Epithelial cell of prostate (primary cell): ENCODE measurements at places on chromosomes 5 and 9.

DNA sequence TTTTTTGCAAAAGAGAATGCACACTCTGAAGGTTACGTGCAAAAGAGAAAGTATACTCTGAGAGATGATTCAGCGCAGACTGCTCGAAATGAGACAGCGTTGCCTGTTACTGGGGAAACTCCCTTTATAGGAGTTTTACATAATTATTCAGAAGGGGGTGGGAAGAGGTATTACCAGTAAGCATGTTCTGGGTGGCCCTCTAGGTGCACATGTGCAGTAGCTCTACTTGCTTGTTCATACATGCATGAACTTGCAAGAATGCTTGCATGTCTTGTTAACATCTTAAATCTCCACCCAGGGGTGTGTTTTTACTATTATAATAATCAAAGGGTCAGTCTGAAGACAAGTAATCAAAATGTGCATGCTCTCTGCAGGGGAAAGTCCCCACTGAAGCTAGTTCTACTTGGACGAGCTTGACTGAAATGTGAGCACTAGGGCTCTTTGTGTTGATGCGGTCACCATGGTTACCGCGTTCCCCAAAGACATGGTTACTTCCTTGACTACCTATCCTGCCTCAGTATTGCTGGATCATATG lies 75.5 kb downstream of the SGCD start:
- DNase-seq = no peak

- no peak for DNase-seq
These were observed 5.2 kb upstream of the PKN3 start for GRCh38 chr9:128696923-128697707.

- no peak for DNase-seq
These were observed 237.9 kb upstream of the CD180 start for GRCh38 chr5:67434466-67434865.

GRCh38 chr9:133730994-133731715 lies 7.0 kb downstream of the SARDH start:
- DNase-seq = no peak

DNA sequence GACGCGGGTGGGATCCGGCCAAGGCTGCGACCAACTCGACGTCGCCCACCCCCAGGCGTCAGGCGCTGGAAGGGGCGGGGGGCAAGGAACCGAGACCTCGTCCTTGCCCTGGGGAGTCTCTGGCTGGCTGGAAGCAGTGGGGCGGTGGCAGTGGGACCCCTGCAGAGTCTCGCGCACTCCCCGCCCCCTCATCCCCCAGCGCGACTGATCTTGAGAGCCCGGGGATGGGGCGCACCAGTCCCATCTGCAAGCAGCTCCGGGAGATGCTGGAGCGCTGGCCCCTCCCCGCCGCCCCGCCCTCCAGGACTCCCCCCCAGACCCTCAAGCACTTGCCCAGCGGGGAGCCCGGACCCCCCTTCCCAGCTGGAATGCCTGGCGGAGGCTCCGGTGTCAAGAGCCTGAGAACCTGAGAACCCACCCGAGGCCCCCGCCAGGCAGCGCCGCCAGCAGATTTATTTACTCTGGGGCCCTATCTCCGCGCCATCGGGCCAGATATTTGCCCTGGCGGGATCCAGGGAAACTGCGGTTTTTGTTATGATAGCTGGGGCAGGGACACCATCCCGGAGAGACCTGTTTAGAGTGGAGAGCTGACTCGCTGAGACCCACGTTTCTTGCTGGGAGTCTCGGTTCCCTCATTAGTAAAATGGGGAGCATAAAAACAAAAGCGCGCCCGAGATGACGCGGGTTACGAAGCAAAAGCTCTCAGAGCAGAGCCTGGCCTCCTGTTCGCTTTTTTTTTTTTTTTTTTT lies 1.2 kb downstream of the PRRT1B start:
- DNase-seq = no peak

GRCh38 chr5:35484241-35484640 lies 133.4 kb upstream of the SPEF2 start:
- DNase-seq = no peak

DNA sequence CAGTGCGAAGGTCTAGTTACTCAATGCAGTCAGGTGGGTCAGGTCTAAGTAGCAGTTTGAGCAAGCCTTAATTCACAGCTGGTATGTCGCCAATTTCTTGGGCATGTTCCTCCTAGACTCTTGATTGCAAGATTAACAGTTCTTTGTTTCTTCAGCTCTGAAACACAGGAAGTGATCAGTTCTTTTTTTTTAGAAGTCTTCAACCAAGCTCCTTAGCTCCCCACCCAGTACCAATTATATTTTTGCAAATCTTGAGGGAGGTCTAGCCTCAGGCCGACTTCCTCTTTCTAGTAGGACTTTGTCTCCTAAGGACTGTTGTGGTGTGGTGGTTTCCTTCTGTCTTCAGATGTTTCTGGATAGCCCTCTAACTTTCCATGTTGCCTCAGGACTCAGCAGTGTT lies 2054.2 kb downstream of the MAT2B start:
- DNase-seq = no peak

DNA sequence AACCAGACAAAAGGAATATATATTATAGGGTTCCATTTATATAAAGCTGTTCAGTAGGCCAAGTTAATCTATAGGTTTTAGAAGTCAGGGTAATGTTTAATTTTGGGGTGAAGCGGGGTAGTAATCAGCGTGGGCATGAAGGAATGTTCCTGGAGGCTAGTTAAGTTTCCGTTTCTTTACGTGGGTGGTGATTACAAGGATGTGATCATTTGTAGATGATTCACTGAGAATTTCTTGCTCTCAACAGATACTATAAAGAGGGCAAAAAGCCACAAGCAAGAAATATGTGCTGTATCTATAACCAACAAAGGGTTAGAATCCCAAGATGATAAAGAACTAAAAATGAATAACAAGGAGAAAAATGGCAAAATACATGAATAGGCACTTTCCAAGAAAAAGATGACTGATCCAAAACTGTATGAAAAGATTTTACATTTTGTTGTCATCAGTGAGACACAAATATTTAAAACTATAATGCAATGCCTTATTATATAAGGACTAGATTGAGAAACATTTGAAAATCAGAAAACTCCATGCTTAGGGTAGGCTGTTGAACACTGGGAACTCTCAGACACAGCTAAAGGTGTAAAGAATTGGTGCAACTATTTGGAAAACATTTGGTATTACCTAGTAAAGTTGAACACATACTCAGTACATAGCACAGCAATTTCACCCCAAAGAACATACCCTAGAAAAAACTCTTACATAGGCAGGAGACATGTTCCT lies 224.3 kb upstream of the S1PR3 start:
- DNase-seq = peak; percentile 96

DNA sequence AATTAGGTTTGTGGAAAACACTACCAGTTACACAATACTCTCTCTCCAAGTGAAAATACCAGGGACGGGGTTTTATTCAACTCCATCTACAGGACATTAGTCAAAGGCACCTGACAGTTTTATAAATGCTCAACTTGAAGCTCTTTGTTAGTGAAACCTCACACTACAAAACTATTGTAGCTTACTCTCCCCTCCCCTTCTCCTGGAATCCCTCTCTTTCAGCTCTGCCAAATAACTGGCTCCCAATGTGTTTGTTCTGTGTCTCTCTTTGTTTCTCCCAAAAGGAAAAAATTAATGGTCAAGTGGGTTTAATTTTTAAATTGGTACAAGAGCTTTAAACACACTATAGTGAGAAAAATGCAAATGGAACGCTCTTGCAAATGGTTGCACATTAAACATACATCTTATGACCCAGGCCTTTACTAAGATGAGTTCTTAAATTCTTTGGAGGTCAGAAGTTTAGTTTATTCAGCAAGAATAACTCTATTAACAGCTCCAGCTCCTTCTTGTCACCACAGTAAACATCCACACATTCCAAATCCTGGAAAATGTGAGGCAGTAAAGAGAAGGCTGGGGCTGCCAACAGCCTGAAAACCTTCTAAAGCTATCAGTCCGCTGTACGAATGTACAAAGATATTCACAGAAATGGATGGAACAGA lies 48.4 kb downstream of the ZNF608 start:
- no peak for DNase-seq

- no peak for DNase-seq
These were observed 86.1 kb upstream of the LRRTM2 start for GRCh38 chr5:138961221-138961620.

- DNase-seq = no peak
These were observed 311.2 kb downstream of the TRIM32 start for GRCh38 chr9:116998305-116998704.

GRCh38 chr5:113199122-113199905 lies 222.7 kb downstream of the DCP2 start:
- DNase-seq = no peak

DNA sequence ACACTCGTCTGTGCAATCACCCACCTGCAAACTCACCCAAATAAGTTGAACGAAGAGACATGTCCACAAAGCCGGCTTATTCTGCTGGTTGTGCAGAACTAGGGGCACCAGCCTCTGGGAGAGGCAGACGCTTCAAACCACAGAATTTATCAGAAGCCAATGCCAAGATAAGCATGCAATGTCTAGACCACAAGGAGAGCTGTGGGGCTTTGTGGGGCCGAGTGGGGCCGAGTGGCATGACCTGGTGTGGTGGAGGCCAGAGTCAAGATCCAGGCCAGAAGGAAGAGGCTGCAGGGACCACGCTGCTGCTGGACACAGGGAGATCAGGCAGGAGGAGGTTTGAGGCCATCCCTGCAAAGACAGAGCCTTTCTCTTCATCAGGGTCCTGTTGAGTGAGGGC lies 259.0 kb downstream of the IRX2 start:
- DNase-seq = no peak

DNA sequence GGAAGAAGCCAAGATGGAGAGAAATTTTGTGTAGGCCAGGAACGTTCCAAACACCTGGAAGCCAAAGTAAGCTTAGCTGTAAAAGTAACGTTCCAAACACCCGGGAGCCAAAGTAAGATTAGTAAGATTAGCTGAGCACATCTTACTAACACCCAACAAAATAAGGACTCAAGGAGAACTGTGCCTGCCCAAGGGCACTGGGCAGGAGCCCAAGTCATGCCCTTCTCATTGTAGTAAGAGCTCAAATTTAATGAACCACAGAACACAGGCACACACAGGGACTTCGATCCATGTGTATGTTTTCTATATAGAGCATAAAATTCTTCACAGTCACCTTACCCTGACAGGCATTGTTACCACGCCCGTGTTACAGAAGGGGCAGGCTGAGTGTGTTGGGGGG lies 36.1 kb upstream of the NXNL2 start:
- no peak for DNase-seq

- DNase-seq = no peak
These were observed 34.1 kb downstream of the ELOVL7 start for GRCh38 chr5:60809891-60810425.

DNA sequence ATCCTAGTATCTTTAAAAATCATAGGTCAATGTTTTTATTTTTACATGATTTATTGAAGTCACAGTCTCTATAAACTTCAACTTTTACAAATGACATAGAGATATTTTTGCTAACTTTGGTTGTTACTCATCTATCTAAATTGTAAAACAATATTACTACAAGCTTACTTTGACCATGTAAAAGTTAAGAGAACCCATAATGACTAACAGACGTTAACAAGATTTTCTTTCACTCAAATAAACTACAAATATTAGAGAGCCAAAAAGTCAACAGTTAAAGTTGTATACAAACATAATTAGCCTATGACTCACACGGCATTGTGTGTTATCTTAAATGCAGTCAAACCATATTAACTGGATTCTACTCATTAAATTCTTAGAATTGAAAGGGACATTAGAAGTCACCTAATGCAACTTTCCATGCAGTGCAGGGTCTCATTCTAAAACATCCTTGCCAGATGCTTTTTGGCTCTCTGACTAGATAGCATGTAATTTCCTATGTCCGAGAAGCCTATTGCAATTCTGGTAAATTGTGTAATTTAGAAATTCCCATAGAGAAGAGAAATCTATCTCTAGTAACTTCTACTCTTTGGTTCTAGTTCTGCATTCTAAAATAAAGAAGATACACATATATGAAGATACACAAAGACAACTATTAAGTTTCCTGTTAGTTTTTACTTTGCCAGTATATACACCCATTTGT lies 42.2 kb upstream of the UGT3A2 start:
- DNase-seq = no peak

DNA sequence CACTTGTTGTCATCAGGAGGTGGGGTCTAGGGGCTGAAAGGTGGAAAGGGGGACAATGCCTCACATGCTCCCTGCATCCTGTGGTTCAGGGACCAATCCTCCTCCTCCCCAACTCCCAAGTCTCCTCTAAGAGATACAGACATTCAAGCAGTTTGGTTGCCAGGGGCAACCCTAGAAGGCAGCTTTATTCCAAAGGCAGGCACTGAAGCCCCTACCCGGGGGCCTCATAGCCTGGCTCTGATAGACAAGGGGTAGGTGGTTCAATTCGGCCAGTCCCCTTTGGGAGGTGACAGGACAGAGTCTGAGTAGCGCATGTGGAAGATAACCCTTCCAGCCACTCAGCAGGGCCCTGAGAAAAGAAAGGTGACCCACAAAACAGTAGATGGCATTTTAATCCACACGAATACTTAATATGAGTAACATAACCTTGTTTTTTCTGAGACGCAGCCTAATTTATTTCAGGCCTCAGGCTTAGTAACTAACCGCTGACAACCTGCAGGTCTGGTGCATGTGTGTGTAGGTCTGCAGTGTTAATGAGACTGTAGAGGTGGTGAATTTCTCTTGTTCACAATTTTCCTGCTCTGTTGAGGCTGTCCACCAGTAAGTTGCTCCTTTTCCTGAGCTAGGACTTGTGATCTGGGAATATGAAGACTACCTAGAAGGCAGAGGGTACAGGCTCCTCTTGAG lies 31.3 kb upstream of the HSPA9 start:
- no peak for DNase-seq

- no peak for DNase-seq
These were observed 6.6 kb upstream of the MSMP start for GRCh38 chr9:35760651-35761050.

- peak; percentile 56 for DNase-seq
These were observed 59.2 kb upstream of the CLINT1 start for GRCh38 chr5:157917899-157918809.

- no peak for DNase-seq
These were observed 133.0 kb downstream of the GNA14 start for GRCh38 chr9:77514886-77515711.

DNA sequence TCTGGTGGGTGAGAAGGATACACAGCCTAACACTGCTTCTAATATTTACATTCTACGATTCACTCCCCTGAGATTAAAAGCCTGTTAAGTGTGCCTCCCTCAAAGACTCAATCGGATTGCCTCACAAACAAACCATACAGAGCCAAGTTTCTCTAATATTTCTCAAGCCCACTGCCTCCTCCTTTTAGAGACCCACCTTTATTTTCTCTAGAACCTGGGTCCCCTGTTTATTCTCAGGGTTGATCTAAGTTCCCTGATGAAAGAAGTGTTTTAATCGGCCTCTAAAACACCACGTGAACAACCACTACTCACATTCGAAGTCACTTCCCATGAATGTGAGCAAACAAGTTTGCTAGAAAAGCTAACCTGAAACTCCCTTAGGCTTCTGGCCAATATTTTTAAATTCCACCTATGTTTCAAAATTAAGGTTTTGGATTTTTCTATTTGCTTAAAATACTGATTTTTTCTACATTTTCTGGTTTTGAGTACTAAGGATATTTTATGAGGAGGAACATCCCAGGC lies 76.5 kb downstream of the GLIS3 start:
- DNase-seq = no peak

- no peak for DNase-seq
These were observed 616.0 kb upstream of the EDIL3 start for GRCh38 chr5:85000671-85001070.

- DNase-seq = no peak
These were observed 163.5 kb upstream of the OTULINL start for GRCh38 chr5:14417792-14418765.
